Activated T-cell treated with anti-CD3 and anti-CD28 coated beads for 1 hour (primary cell): ENCODE measurements at places on chromosomes 12 and 14.

DNA sequence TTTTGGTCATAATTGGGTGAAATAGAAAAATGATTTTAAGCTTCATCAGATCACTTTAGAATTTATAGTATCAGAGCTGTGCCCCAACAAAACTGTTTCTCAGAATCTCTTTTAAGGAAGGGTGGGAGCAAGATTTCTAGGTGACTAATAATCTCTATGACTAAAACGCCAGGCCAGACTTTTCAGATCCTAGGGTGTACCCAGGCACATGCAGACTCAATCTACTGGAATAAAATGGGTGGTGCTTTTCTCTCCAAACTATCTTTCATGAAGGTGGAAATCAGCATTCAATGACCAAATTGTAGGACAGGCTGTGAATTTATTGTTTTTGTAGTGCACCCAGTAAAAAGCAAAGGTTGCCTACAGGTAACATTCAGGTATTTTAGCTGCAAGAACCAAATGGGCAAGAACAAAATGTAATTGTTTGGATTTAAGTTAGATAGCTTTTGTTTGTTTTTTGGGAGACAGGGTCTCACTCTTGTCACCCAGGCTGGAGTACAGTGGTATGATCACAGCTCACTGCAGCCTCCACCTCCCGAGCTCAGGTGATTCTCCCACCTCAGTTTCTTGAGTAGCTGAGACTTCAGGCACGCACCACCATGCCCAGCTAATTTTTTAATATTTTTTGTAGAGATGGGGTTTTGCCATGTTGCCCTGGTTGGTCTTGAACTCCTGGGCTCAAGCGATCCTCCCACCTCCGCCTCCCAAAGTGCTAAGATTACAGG, 49.5 kb downstream of the PPP2R5C start:
- DNase-seq, result no peak

DNA sequence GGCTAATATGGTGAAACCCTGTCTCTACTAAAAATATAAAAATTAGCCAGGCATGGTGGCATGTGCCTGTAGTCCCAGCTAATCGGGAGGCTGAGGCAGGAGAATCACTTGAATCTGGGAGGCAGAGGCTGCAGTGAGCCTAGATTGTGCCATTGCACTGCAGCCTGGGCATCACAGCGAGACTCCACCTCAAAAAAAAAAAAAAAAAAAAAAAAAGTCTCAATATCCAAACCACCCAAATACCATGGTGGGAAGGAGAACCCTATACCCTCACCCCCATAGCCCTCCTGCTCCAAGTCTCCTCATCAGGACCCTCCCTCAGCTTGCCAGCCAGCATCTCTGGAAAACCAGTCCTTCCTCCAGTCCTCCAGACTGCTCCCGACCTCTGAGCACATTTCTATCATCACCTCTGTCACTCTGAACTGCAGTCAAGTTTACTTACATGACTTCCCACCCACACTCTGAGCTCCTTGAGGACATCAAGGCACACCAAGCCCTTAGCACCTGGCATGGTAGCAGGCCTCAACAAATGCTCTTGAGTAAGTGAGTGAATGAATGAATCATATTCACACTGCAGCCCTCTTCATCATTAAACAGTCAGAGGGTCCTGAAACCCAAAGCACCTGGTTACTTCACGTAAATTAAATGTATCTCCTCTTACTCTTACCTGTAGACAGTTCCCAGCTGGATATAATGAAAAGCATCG, 35.2 kb downstream of the NT5DC3 start:
- DNase-seq, result no peak

DNA sequence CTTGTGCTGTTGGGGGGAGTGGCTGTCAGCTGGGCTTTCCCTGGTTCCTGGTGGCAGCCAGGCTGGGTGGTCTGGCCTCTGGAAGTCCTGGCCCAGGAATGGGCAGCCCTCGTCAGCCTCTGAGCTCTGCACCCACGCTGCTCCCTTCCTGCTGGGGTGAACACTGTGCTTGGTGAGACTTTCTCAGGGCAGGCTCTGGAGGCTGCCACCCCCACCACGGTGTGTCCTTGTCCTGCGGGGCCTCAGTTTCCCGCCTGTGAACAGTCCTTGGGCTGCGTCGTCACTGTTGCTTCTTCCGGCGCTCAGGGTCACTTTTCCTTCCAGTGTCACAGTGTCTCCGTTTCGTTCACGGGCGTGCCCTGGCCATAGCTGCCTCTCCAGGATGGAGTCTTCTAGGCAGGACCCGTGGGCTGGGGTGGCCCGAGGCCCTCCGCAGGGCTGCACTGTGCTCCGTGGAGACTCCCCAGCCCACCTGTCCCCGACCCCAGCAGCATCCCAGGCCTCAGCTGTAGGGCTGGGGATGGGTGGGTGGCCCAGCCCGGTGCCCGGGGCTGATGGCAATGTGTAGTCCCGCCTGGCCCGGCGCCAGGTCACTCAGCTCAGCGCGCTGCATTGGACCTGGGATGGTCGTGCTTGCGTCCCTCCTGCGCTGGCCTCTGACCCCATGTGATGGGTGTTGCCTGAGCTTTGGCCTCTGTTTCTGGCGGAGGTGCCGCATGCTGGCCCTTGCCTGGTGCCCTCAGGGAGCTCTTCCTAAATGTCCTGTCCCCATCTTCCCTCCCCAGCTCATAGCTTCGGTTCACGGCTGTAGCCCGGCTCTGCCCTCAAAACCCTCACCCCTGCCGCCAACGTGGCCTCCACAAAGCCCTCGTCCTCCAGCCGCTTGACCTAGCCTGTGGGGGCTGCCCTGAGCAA, 6.8 kb downstream of the KIF26A start:
- no peak for DNase-seq

DNA sequence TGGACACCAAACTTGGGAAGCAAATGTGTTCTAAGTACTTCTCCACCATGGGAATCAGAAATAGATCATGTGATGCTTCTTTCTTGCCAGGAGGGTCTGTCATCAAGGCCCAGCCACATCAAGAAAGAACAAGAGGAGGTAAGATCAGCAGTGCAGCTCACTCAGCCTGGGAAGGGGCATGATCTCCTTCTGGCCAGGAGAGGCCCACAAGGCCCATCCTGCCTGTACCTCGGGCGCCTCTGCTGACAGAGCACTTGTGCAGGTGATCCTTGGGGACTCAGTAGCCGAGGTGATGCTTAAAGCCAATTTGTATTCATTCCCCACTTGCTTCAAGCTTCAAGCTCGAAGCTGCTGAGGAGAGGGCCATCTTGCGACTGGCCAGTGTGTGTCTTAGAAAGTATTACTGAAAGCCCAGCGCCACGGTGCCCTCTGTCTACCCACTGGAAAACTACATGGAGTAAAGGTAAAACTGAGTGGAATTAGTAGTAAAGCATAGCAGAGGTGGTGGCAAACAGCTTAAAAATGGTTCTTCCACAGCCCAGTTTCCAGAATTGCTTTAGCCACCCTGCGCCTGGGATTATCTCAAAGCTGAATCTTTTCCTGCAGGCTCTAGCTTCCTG, 26.2 kb downstream of the RTRAF start:
- DNase-seq, result no peak

- DNase-seq, result no peak
Observed at GRCh38 chr14:82549306-82549990, 1015.8 kb upstream of the SEL1L start.
